ENCODE measurements at places on chromosomes 3 and 15.
A peak's percentile ranks its signal among the peaks of the same experiment; 100 is the strongest.

DNA sequence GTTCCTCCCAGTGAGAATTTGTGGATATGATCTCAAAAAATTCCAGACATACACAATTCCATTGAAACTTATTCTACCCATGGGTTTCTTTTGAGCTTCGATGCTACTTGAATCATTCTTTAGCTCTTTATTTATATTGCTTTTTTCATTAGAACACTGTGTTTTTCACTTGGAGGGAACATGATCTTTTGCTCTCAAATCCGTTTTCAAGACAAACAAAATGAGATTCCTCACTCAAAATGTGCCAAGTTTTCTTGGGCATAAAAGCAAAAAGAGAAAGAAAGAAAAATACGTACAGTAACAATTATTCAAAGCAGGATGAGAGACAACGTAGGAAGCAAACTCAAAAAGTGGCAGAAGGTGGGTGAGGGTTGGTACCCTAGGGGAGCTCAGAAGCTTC is 118.8 kb upstream of the PDZRN3 start:
- no peak for DNase-seq

GRCh38 chr3:142115867-142116668 is 33.3 kb downstream of the TFDP2 start:
- no peak for DNase-seq

- no peak for DNase-seq
These were observed 249.9 kb downstream of the DOCK3 start for GRCh38 chr3:50924638-50925037.

DNA sequence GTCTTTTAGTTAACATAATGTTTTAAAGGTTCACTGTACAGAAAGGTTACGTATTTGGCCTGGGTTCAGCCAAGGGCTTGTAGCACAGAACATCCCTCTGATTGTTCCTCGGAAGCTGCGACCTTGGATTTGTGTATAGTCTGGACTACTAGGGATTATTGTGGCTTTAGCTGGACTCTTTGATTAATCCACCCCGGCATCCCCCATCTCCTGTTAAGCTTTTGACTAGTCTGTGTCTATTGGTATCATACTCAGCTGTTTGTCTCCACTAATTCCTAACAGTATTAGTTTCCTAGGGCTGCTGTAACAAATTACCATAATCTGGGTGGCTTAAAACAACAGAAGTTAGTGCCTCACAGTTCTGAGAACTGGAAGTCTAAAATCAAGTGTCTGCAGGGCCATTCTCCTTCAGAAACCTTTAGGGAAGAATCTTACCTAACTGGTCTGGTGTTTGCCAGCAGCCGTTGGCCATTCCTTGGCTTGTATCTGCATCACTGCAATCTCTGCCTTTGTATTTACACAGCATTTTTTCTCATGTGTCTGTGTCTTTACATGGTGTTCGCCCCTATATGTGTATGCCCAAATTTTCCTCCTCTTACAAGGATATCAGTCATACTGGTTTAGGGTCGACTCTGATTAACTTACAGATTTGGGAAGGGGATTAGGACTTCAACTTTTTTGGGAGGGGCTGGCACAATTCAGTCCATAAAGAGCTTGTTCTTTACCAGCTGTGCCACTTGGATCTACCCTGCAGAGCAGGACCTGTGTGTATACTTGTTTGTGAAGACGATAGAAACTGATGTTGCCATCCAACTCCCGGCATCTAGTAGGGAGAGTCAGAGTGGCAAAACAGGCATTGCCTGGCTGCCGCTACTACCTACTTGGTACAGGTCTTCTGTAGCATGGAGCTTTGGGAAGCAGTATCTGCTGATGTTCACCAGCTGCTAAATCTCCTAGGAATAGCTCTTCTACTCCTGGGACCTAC is 117.8 kb downstream of the UBE2E2 start:
- no peak for DNase-seq

DNA sequence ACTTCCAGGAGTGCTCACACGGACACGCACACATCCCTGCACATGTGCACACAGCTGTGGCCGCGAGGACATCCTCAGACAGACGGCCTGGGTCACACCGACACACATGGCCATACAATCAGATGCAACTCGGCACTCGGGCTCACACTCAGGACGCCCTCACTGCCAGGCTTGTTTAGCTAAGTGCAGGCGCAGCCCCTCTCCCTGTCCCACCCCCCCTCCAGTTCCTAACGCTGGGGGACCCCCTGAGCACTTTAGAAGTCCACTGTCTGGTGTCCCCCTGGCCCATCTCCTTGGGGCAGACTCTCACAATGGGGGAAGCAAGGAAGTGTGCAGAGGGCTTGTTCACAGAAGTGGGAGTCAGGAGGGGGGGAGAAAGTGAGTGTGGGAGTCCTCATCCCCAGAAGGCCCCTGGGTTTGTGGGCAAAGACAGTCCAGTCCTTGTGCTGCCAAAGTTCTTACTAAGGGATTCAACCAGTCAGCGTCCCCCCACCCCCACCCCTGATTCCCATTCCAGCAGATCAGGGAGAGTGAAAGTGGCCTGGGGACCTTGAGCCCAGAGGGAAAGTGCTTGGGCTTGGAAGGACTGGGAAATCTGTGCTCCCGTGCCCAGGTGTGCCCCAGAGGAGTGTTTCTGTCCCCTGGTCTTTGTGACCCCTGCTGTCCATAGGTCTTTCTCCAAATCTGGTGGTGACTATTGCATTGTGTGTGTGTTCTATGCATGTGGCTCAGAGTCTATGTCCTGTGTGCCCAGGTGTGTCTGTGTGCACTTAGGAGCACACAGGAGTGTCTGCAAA is 767 bp upstream of the GATA2 start:
- DNase-seq, result no peak

GRCh38 chr15:71136159-71136783 is 21.0 kb downstream of the THSD4 start:
- no peak for DNase-seq

- DNase-seq, result no peak
These were observed 63.1 kb upstream of the ATP13A3 start for GRCh38 chr3:194549853-194550252.

GRCh38 chr3:184559336-184559735 is 2.2 kb upstream of the EPHB3 start:
- DNase-seq, result no peak

DNA sequence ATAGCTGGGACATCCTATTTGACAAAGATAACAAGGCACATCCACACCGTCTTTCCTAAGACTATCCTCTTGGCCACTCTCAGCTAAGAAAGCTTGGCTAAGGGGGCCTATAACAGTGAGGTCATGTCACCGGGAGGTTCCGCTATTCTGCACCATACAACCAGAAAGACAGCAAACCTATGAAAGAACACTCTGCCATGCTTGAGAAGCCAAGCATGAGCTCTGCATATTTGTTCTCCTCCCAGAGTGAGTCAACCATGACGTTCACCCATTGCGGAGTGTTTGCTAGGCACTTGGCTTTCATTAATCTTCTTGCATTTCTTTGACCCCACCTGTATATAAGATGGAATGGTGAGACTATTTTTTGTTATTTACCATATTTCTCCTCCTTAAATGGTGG is 141.2 kb downstream of the GMNC start:
- DNase-seq, result no peak

GRCh38 chr3:33447958-33448357 is 7.8 kb upstream of the UBP1 start:
- no peak for DNase-seq

DNA sequence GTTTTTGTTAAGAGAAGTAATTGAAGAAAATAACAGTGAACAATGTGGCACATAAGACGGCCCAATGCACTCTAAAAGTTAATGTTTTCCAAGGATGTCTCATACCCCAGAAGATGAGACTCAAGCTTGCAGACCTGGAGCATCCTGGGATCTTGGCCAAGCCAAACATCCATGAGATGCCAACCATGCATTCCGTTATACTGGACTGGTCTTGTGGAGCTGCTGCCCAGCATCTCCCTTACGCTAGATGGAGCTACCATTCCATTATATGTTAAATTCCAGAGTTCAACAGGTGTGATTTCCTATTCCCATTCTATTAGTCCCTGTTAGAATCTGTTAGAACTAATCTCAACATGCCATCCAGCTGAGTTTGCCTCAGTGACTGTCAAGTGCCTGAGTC is 181.8 kb downstream of the PDCD6IP start:
- no peak for DNase-seq

DNA sequence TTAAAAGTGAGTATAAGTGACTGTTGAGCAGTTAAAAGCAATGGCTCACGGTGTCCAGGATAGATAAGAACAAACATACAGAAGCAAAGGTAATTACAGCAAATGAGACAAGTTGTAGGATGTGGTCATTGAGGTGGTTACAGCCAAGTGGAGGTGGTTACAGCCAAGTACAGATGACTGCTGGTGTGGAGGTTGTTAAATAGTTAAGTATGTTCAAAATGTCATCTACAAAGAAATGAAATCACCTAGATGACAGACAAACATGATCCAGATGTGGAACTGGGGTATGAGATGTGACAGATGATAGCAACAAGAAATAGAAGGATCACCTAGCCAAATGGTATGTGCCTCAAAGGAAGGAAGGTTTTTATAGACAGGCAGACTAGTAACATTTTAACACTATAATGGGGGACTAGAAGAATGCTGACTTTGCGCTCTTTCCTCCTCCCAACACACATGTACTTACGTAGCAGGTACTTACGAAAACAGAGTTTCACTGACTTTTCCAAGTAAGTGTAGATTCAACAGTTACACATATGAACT is 6.8 kb upstream of the ANKRD28 start:
- peak; percentile 7 for DNase-seq

- peak; percentile 52 for DNase-seq
These were observed 45.7 kb downstream of the CHSY1 start for GRCh38 chr15:101206176-101206591.

DNA sequence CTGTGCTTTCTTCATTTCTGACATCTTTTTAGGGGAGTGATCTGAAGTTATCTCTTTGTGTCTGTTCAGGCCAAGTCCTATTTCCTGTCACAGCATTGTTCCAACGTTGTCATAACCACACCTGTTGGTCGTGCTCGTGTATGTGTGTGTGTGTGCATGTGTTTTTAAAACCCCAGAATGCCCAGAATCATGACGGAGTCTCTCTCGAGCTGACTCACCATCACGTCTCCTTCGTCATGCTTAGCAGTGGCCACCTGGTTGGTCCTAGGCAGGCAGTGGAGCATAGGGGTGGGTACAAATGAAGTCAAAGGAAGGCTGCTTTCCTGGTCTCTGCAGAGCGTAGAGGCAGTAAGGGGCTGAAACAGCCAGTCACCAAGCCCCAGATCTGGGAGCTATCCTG is 126.8 kb upstream of the ABHD17C start:
- DNase-seq, result no peak

DNA sequence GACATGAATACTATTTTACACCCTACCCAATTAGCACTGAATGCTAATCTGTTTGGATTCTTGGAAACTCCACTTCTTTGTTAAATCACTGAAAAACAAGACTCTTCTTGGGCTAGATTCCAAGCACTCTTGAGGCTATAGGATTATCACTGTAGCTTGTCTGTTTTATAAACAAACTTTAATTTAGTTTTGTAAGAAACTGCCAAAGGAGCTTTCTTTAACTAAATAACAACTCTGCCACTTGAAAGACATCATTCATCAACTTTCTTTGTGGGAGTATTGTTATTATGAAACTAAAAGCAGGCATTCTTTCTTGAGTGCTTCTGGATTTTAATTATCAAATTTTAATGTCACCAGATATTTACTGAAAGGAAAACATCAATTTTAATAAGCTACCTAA is 24.1 kb downstream of the CBLB start:
- DNase-seq, result no peak

DNA sequence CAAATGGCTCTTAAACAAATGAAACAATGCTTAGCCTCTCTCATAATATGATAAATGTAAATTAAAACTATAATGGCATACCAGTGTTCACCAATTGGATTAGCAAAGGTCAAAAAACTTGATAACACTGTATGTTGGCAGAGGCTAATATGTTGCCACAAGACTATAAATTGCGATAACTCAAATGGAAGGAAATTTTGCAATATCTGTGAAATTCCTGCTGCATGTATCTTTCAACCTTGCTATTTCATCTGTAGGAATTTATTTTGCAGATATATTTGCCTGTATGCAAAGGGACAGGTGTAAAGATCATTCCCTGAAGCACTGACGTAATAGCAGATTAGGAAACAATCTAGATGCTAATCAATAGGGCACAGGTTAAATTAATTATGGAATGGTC is 191.4 kb upstream of the EIF1B start:
- DNase-seq, result no peak
